ENCODE measurements at places on chromosomes 2 and 18.

DNA sequence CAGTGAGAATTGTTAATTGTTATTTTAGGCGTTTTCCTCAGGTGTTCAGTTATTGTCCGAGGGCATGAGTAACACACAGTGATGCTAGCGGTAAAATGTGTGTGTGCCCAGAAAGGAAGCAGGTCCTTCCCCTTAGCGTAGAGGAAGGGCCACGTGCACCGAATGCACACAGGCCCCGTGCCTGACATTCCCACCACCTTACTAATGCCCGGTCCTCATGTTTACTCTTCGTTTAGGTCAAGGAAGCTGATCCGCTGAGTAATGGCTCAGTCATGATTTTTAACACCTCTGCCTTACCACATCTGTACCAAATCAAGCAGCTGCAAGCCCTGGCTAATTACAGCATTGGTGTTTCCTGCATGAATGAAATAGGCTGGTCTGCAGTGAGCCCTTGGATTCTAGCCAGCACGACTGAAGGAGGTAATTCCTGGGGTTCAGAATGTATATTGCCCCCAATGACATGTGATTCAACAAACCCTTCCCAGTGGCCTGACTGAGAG is 76.7 kb downstream of the MERTK start:
- no peak for DNase-seq

DNA sequence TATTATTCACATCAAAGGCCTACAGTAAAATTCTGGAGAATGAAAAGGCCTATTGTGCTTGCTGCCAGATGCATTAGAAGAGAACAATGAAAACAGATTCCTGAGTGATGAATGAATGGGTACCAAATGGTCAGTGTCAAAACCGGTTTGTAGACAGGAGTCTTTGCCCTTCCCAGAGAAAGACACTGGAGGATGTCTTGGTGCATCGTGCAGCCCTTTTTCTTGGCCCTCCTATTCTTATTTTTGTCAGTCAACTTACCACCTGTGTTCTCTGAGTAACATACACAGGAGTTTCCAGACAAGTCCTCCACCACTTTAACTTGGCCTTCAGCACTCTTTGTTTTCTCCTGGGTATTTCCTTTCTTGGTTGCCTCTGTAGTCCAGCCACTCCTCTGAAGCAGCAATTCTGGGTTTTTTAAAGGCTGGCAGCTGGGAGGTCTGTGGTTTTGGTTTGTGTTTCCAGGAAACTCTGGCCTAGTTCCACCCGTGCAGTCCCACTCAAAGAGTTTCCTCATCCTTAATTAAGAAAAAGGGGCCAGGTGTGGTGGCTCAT is 29.4 kb downstream of the PSTPIP2 start:
- no peak for DNase-seq

GRCh38 chr2:69033461-69034095 is 20.6 kb downstream of the ANTXR1 start:
- DNase-seq = no peak

DNA sequence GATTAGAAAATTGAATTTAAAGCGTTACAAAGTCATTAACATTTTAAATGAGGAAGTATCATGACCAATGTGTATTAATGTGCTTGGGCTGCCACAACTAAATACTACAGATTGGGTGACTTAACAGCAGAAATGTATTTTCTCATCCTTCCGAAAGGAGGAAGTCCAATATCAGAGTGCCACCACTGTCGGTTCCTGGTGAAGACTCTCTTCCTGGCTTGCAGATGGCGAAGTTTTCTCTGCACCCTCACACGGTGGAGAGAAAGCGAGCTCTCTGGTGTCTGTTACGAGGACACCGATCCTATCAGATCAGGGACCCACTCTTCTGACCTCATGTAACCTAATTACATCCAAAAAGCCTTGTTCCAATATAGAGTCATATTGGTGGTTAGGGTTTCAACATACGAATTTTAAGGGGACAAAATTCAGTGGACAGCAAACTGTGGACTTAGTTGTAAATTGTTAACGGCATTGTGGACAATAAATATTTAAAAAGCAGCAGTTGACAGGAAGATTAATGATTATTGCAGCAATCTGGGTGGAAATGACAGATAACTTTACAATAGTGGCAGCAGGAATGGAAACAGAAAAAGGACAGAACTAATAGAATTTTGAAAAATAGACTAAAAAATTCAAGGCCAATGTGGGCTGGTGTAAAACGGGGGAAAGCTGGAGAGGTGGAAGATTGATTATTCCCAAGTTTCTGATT is 35.1 kb upstream of the CYRIA start:
- no peak for DNase-seq

GRCh38 chr2:176763851-176764404 is 448.7 kb upstream of the HNRNPA3 start:
- DNase-seq = no peak

DNA sequence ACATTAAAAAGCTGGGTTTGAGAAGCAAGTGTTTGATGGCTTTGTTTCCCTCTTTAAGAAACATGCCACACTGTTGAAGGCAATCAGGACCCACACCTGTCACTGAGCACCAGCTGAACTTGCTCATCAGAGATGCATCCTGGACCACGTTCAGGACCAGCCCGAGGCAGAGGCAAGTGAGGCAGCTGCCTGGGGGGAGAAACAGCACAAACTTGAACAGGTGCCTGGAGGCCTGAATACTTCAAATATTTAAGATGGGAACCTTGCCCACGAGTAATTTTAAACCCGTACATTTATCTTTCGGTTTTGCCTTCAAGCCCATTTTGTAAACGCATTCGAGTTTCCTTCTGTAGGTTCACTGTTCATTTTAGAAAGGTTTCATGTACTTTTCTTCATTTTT is 421.3 kb downstream of the NYAP2 start:
- no peak for DNase-seq

- no peak for DNase-seq
Observed at GRCh38 chr2:86033751-86034692, 71.7 kb downstream of the POLR1A start.

DNA sequence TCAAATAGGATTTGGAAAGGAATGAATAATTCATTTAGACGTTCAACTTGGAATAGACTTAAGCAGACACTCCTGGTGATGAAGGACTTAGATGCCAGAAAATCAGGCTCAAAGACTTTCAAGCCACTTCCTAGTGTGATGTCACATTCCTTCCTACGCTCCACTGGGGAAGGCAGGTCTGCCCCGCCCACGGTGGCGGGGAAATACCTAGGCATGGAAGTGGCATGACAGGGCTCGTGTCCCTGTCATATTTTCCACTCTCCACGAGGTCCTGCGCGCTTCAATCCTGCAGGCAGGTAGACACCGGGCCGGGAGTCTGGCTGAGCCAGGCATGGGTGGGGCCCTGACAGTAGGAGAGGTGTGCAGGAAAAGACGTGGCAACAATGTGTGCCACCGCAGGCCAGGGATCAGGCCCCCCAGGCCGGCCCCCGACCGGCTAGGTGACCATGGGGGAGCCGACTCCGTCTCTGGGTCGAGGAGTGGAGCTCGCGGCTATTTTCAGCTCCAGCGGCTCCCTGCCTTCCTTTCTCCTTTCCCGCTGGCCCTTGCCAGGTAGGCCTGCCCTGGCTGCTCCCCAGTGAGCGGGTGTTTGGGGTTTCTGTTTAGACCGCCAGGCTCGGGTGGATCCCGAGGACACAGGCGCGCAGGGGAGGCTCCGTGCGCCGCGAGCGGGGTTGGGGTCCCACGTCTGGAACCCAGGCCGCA is at the start of gene IL1RL2:
Gene IL1RL2 (plus strand): TSS at position 233 of the 705 bp plus-strand sequence. CDS start 845 bp downstream, outside the sequence.
- no peak for DNase-seq

DNA sequence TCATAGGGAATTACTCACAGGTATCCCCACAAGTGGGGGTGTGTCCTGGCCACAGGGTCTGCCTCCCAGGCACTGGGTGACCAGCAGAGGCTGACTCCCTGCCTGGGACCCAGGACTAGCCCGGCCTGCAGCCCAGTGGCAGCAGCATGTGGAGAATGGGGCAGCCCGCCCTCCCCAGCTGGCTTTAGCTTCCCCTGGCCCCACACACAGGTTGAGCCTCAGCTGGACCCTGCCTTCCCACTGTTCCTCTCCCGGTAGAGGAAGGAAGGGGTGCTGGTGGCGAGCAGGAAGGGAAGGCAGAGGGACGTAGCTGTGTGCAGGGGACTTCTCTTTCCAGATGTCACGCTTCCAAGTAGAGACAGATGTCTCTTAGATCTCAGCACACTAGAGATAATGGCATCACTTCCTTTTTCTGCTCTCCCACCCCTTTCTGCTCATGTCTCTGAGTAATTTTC is 51.4 kb downstream of the EMILIN2 start:
- DNase-seq = no peak

- no peak for DNase-seq
Observed at GRCh38 chr2:230244211-230244610, 18.7 kb downstream of the SP140 start.

GRCh38 chr2:220489121-220489520 is 861.7 kb downstream of the SLC4A3 start:
- DNase-seq = no peak

GRCh38 chr2:59080451-59081181 is 839.5 kb upstream of the FANCL start:
- DNase-seq = no peak

DNA sequence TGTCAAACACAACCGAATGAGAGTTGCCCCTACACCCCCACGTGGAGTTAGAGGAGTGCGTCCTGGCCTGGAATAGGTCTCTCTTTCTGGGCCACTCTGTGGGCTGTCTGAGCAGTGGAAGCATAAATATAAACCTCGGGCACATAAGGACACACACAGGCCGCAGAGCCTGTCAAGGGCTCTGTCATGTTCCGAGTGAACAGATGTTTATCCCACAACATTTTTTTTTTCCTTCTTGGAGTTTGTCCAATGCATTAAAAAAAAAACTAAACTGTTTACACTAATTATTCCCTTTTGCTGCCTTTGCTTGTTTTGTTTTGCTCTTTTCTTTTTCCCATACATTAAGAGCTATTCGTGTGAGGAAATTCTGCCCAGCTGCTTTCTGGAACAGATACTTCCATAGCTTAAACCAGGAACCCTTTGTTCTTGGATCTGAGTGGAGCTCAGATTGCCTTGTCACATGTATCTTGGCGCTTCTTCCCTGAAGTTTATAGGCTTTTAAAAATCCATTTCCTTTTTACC is 228.3 kb upstream of the FOSL2 start:
- DNase-seq = no peak

DNA sequence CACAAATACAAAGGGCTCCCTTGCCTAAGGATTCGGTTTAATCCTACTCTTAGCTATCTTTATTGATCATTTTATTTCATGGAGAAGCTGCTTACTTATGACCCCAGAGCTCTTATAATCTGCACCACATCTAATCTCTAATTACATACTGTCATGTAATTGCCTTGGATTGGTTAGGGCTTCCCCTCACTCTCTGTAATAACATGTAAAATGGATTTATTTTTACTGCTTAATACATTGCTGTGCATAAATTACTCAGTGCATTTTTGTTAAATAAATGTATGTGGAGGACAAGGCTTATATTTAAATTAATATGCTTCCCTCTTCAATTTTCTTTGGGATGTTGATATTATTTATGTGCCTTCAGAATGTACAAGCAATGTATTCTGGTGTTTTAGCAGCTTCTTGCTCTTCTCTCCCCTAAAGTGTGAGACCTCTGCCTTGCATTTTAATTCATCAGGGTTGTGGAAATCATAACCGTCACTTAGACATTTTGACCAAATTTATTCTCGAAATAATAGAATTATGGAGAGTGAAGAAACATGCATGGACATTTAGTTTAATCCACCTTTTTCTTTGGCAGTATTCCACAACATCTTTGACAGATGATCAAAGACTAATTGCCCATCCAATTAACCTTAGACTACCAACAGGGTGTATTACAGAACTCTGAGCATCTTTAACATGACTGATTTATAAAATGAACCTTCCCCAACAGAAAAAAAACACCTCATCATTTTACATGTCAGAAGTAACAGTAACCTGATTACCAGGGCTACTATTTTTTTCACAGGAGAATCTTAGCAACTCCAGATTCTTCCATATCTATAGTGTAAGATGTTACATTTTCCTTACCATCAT is 692.6 kb downstream of the LRRTM4 start:
- no peak for DNase-seq

DNA sequence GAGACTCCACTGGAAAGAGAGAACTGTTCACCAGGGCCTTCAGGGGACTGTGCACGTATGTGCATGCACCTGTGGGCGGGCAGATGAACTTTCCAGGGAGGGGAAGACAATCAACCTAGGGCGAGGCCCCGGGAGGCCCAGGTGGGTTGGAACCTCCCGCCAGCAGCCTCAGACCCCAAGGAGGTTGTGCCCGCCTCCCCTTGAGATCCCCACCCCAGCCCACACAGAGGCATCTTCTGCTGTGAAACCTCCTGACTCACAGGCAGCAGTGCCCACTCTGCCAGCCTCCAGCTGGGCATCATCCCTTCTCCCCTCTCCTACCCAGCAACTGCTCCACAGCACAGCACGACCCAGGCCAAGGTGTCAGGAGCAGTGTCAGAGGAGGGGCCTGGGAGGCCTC is 54.4 kb downstream of the FAM178B start:
- DNase-seq = no peak

DNA sequence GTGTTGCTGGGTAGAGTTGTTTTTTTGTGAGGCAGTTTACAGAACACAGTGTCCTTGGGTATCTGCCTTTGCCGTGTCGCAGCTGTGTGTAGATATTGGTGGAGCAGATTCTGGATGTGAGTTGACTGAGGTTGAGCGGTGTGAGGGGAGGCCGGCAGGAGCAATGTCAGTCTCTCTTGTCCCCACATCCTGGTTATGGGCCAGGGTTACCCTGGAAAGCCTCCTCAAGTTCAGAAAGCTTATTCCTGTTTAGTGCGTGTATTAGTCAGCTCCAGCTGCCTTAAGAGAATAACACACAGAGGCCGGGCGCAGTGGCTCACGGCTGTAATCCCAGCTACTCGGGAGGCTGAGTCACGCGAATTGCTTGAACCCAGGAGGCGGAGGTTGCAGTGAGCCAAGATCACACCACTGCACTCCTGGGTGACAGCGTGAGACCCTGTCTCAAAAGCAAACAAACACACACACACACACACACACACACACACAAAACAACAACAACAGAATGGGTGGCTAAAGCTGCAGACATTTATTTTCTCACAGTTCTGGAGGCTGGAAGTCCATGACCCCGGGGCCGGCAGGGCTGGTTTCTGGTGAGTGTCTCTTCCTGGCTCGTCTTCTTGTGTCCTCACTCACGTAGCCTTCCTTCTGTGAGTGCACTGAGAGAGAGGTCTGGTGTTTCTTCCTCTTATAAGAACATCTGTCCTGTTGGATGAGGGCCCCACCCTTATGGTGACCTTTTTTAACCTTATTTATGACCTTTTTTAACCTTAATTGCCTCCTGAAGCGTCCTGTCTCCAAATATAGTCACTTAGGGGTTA is 5.1 kb downstream of the NCK2 start:
- no peak for DNase-seq

DNA sequence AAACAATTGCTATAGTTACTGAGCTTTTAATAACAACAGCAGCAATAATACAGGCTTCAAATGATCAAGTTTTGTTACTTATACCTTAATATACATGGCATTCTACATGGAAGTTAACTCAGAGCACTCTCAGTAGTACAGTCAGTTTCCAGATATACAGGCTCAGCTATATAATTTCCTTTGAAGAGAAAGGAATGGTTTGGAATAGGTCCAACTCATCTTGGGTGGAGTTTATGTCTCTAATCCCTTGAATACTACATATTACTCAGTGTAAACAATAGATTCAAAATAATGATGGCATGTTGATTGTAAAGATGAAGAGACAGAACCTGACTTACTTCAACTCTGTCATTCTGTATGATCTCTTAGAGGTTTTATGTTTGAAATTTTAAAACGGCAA is 174.9 kb downstream of the EPHA4 start:
- DNase-seq = no peak

Data from stimulated activated CD8-positive, alpha-beta memory T cell treated with anti-CD3 and anti-CD28 coated beads, Interleukin-15, amount 100 ng/mL, for 4 hours (primary cell).